ENCODE measurements at places on chromosomes 2 and 18. TPM values are rescaled to one million over a fixed set of nuclear protein-coding genes. Genes with fewer than 3 reads are reported as not detected.

- no peak for DNase-seq
Observed at GRCh38 chr18:76162886-76163285, 332.2 kb downstream of the ZNF516 start.

- no peak for DNase-seq
Observed at GRCh38 chr2:225488743-225489142, 89.2 kb downstream of the NYAP2 start.

GRCh38 chr18:30489890-30490643 lies 552.5 kb downstream of the DSC3 start:
- no peak for DNase-seq

DNA sequence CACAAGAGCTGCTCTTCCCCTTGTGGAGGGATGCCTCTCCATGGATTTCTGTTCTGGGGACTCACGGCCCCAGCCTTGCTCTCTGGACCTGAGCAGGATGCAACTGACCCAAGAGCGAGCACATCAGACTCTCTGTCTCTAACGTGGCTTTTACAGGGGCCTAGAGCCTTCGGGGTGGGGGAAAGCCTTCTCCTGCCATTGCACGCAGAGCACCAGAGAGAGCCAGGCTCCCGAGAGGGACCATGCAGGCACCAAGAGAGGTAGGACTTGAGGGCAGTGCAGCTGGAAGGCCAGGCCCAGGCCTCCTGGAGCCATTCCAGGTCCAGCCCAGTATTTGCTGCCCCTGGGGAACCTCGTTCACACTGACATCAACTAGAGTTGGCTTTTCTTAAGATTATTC lies 475.6 kb upstream of the MYT1L start:
- DNase-seq: no peak

DNA sequence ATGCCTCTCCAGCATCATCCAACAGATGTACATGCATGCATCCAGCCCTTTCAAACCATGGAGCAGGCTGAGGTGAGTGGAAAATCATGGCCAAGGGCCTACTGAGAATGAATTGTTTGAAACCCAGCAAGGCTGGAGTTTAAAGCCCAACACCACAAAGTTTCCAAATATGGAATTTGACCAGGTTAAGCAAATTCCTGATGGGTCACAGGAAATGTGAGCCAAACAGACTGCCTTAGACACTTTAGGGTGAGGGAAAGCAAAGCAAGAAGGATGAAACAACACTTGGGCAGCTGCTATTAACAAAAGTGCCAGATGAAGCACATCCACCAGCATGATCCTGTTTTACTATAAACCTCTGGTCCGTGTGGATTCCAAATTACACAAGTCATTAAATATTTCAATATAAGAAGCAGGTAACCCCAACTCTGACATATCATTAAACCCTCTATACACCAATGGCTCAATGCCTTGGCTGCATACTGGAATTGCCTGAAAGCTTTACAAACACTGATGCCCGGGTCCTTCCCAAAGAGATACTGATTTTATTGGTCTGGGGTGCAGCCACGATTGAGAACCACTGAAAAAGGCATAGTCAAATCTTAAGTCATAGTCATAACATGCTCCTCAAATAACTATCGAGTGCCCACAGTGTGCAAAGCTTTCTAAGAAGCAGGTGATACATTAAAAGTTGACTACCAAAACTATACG lies 9.1 kb downstream of the KLF7 start:
- DNase-seq: no peak

GRCh38 chr2:30408961-30409387 lies 38.1 kb upstream of the LCLAT1 start:
- DNase-seq: no peak

- DNase-seq: no peak
Observed at GRCh38 chr2:43764086-43764705, 9.6 kb upstream of the DYNC2LI1 start.

GRCh38 chr2:24743924-24744323 lies 49.3 kb downstream of the PTRHD1 start:
- DNase-seq: no peak

GRCh38 chr2:238382381-238382781 lies 44.3 kb upstream of the ASB1 start:
- DNase-seq: no peak

GRCh38 chr2:85066874-85067351 lies 66.3 kb upstream of the TCF7L1 start:
- DNase-seq: peak; percentile 68

DNA sequence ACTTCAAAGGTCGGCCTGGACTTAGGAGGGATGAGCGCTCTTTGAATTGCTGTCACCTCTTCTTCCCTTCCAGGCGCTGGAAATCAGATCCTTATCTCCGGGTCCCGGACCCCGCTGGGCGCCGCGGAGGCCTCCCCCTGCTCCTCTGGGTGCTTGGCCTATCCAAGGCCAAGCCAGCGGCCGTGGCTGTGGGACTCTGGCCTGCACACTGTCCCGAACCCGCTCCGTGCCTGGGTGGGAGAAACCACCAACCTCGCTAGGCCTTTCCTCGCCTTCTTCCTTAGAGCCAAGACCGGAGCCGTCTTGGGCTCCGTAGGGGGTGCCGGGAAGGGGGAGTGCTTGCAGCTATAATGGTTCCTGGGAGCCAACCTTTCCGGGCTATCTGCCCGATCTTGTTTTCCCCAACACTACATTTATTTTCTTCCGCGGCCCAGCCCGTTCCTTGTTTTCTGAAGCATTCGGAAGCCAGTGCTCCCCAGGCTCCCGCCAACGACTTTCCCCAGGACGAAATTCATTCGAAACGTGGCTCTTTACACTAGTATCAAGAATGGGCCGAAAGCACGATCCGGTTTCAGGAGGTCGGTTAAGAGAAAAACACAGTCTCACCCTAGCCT lies 2.4 kb downstream of the OSR1 start:
- DNase-seq: no peak

DNA sequence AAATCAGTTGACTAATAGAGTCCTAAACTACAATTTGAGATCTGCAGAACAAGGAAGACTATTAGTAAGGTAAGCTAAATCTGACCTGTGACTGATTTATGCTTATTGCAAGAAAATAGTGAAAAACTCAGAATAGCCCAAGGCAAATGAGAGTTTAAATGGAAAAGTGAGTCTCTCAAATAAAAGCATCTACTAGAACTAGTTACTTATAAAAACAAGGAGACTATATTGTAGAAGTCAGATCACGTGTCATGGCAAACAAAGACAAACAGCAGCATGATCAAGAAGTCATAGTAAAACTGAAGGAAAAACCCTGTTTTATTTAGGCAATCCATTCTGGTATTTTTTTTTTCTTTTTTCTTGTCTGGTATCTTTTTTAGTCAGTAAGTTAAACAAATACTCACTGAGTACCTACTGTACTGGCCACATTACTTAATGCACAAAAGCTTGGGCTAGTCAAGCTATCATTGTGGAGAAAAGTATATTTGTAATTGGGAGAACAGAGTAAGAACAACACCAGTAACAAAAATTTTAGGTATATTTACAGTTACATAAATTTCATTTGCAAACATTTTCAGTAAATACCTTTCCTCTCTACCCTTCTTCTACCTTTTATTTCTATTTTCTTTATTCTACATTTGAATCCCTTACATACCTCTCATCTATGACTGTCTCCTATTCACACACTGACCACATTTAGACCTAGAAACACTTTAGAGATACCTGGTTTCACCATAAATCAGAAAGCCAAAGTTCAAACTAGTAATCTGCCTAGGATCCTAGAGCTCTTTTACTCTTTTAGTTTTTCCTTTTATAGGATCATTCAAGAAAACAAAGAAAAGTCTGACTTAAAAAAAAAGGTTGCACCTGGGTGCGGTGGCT lies 23.7 kb downstream of the CCDC88A start:
- no peak for DNase-seq

Gene TWIST2
- 5.0 TPM for total RNA-seq

Gene RFX8
- not detected for total RNA-seq

Gene ELOA2
- total RNA-seq: not detected

Gene UPP2
- not detected for total RNA-seq

Gene ZSWIM2
- not detected for total RNA-seq

Gene SKA1
- 18.3 TPM for total RNA-seq

Gene IL1RL2
- 1.2 TPM for total RNA-seq

Gene KLHL41
- total RNA-seq: not detected

Gene POLE4
- 74.4 TPM for total RNA-seq

Gene AQP12A
- total RNA-seq: not detected
